ENCODE measurements at places on chromosomes 3 and 15.

DNA sequence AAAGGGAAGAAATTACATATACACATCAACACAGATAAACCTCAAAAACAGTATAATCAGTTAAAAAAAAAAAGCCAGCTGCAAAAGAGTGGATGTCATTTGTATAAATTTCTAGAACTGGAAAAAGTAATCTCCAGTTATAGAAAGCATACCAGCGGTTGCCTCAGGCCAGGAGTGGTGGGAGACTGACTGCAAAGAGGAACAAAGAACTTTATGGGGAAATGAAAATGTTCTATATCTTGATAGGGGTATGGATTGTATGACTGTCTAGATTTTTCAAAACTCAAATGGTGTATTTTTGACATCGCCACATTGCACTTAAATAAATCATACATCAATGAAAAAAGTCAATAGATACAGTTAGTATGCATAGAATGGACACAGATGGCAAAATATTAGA is 241.6 kb downstream of the SCAPER start:
- peak; percentile 80 for ATAC-seq

GRCh38 chr15:97995881-97996603 is 35.5 kb downstream of the ARRDC4 start:
- ATAC-seq, result no peak

GRCh38 chr3:182252802-182253201 is 540.5 kb upstream of the ATP11B start:
- no peak for ATAC-seq

DNA sequence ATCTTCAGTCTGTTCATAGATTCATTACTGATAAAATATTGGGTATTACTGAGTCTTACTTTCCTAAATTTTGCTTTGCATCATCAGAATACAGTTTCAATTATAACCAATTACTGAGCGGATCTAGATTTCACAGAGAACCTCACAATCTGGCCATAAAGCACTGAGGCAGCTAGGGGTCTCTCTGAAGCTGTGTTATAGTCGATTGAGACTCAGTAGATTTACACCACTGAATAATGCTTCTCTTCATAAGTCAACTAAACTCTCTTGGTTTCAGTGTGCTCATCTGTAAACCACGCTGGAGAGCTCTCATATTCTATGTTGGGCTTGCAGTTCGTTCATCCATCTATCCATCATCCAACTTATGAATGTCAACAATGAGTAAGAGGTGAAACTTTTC is 180.6 kb downstream of the GREM1 start:
- ATAC-seq, result no peak

- ATAC-seq, result no peak
Observed at GRCh38 chr3:148372206-148372875, 325.4 kb upstream of the AGTR1 start.

DNA sequence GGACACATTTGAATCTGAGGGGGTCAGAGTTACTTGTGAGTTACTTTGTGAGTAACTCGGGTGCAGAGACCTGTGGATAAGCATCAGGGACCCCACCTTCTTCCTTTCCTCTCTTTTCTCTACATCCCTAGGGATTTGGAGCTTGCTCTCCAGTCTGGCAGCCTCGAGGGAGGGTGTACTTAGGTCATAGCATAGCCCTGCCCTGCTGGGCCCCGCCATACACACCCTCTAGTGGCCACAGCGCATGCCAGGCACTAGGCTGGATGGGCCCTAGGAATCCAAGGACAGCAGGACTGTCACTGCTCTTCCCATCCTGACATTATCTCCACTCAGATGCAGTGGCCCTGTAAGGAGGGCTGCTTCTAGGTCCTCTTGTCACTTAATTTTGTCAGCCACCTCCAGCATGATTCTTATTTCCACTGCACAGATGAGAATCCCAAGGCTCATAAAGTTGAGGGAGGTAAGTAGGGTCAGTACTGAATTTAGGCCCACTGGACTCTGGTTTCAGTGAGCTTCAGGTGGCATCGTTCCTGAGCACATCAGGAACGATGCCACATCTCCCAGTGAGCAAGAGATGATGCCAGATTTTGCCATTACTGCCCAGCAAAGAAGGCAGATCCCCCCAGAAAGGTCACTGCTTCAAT is 3.6 kb upstream of the SMAD6 start:
- no peak for ATAC-seq

GRCh38 chr3:13457593-13457992 is 22.5 kb upstream of the HDAC11 start:
- no peak for ATAC-seq

- no peak for ATAC-seq
Observed at GRCh38 chr3:124557433-124558232, 172.6 kb upstream of the UMPS start.

DNA sequence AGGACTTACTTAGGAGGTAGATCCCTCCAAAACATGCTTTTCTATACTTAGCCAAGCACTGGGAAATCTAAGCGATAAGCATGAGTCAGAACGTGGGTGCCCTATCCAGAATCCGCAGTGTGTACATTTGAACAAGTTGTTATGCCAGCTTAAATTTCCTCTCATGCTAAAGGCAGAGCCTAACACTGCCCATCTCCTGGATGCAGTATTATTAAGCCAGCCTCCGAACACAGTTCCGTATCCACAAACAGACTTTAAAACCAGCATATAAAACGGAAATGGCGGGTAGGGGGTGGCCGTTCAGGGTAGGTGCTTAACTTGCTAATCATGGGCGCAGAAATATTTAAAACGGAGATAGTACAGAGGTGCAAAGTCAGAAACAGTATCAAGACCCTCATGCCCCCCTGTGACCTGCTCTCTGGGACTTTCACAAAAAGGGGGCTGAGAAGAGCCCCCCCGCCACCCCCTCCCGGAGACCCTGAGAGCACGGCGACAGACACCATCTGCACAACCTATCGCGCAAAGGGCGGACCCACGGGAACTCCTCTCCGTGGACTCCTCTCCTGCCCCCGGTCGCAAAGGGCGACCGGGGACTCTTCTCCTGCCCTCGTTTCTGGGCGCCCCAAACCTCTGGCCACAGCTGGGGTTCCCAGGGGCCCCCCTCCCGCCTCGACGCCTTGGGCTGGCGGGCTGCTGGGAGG is 889 bp upstream of the LRRIQ4 start:
- peak; percentile 17 for ATAC-seq

DNA sequence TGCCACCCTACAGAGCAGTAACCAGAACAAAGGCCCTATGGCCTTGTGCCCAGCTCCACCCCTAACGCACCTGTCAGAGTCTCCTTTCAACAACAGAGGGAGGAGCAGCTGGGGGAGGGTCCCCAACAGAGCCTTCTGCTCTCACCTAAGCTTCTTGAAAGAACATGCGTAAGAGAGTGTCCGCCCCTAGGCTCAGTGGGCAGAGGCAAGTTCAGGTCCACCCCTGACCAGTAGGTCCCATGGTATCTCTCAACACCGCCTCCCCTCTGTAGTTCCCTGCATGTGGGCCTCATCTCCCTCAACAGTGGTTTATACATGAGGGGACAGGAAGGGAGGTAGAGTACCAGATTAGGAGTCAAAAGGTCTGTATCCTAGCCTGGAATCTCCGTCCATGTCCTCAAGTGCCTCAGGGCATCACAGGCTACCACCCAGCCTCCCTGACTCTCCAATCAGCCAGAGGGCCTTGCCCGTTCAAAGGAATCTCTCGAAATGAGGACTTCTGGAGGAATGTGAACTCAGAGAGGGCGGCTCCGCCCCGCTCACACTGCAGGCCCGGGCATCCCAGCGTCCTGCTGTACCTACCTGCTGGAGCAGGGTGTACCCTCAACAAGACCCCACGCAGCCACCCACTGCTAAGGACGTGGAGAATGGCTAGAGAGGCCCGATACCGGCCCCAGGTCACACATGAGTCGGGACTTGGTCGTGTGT is 680 bp downstream of the POC1A start:
- ATAC-seq, result peak; percentile 10

DNA sequence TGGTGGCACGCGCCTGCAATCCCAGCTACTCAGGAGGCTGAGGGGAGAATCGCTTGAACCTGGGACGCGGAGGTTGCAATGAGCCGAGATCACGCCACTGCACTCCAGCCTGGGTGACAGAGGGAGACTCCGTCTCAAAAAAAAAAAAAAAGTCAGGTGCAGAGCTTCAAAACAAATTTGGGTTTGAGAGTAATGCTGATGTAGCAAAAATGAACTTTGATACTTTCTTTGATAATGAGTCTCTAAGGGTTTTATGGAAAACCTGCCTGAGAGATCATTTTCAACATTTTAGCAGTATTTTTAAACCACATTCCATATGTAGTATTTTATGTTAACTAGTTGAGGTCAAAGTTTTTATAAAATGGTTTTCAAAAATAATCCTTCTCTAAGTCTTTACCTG is 14.5 kb downstream of the EIF5A2 start:
- ATAC-seq, result no peak

DNA sequence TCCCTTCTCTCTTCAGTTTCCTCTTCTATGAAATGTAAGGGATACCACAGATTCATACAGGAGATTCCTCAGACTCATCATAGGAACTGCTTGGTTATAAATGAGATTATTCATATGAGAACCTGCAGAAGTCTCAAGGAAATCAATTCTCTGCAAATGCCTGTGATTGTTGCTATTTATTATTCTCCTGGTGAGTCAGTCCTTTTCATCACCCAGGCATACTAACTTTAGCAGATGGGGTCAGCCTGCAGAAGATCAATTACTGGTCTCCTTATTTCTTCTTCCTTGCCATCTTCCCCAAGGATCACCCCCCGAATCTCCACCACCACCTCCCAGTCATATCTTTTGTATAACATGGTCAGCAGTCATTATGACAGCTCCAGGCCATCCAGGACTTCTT is 53.8 kb upstream of the DCP1A start:
- ATAC-seq, result no peak

GRCh38 chr3:151459358-151459757 is 1.5 kb downstream of the IGSF10 start:
- no peak for ATAC-seq

DNA sequence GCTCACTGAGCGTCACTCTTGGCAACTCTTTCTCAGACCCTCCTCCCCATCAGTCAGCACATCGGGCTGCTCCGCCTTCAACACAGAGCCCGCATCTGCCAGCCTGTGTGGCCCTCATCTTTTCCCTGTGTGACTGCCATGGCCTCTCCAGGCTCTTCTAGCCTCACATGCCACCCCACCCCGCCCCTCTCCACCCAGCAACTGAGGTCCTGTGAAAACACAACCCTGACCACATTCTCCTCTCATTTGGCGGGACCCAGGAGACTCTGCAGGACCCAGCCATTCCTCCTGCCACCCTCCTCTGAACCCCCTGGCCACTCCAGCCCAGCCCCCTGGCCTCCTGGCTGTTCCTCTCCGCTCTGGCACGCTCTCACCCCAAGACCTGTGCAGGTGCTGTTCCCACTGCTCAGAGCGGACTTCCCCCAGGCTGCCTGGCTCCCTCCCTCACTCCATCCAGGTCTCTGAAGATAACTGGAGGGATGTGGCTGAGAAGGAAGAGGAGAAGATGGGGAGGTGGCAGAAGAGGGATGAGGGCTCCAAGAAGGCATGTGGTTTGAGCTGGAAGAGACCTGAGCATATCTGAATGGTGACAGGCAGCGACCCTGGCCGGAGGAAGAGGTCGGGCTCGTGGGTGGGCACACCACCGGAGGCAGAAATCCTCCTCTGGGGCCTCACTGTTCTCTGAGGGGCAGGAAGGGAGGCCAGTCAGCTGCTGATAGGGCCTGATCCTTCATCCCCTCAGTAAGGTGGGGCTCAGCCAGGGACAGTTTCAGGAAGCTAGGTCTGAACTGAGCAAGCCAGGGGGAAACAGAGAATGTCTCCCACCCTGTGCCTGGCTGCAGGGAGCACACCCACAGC is 111.2 kb upstream of the RPL32 start:
- ATAC-seq, result no peak

DNA sequence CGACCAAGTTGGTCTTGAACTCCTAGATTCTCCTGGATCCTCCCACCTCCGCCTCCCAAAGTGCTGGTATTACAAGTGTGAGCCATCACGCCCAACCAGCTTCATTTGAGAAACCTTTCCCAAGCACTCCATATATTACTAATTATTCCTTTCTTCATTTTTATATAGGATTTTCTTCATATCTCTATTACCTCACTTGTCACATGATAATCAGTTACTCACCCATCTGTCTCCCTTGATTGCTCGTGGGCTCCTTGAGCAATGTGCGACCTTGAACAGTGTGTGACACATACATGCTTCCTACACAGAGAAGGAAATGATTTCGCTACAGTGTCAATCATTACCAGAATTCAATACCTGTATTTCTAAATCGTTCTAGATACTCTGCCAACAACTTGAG is 110.7 kb upstream of the C2CD4B start:
- ATAC-seq, result no peak

DNA sequence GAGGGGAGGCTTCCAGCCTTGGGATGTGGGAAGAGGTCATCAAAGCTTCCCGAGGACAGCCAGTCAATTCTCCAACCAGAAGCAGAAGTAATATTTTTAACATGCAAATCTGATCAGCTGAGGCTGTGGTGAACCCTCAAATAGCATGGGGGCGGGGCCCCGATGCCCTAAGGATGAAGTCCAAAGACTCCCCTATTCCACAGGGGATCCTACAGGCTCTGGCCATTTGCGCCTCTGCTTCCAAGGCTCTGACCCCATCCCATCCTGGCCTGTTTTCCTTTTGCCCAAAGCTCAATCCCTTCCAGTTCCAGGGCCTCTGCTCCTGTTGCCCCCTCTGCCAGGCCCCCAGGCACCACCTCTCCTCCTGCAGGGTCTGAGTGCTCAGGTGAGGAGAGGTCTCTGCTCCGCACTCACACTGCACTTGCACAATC is 6.7 kb upstream of the CSK start:
- no peak for ATAC-seq

DNA sequence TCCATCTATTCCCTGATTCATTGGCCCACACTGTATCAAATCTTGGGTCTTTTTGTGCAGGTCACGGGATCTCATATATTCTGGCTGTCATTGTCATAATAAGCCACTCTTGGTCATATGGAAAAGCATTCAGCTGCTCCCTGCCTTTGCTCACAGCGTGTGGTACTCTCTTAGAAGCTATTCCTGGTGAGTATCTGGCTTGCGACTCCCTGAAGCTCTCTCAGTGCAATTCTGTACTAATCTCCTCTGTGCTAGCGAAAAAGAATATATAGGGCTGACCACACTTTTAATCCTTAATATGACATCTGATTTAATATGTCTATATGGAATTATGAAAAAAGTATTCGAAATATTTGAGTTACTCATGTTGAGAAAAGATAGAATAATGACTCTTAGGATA is 440.8 kb upstream of the GBE1 start:
- no peak for ATAC-seq

DNA sequence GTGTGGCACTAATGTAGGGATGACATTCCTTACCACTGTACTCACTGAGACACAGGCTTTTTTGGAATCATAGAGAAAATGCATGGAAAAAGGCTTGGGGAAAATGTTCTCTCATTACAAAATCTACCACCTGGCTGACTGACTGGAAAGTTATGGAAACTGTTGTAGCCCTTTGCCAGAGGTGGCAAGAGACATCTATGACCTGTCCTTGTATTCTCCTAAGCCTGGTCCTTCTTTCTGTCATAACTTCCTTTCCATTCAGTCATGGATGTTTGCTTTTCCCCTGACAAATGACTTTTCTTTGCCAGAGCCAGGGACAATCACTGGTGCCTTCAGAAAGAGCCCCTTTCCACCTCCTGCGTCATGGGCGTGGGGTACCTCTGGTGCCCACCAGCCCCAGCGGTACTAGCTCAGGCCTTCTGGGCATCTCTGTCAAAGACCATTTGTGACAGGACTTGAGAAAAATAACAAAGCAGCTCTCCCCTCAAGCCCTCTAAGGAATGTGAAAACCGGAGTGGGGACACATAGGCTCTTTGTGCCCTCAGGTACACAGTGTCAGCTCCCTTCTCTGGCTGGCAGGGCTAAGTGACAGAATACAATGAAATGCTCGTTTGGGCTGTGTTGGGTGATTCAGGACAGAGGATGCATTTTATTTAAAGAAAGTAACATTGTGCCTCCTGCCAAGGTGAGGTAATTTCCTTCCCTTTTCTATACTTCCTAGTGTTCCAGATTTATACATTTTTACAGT is 381.1 kb upstream of the RASGRP1 start:
- ATAC-seq, result no peak
